ENCODE measurements at places on chromosomes 1 and 21.

DNA sequence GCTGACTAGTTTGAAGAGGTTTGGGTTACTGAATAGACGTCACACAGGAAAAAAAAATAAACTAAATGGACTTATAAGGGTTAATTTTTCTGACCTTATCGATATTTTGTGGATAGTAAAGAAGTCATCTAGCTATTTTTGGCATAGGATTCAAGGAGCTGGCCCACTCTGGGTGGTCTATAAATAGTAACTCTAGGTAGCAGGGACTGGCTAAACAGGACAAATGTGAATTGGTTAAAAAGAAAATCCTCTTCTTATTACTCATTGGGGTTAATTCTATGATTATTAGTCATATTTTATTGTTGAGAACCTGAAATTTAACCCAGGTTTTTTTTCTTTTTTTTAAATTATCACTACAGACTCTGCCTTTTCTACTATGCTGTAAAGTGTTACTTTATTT lies 61.7 kb downstream of the ATF6 start:
- H3K27me3 ChIP-seq: no peaks in the 10 kb centered on the region
- peaks cover 59% of the 10 kb centered on the region for H3K36me3 ChIP-seq
- H3K4me3 ChIP-seq: no peak overlapping the region
- H3K27ac ChIP-seq: no peak overlapping the region
- no peak for DNase-seq

DNA sequence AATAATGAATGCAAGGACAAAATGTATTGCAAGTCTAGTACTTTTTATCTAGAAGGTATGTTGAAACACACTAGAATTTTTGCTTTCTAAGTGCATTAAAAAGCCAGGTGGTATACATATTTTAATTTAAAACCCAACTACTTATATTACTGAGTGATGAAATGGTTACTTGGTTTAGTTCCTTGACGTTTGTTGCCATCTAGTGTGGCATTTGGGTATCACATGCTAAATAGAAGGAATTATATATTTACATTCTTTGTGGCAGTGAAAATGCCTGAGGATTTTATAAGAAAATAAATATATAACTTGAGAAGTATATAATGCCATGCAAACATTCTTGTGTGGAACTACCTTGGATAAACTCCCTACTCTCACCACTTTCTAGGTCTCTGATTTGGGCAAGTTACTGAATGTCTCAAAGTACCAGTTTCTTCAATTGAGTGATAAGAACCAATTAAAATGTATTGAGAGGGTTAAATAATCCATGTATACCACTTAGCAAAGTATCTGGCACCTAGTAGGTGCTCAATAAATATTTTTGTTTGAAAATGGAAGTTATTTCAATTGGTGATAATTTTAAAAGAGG lies 69.6 kb downstream of the SDCCAG8 start:
- no peak overlapping the region for H3K27ac ChIP-seq
- no peaks in the 10 kb centered on the region for H3K27me3 ChIP-seq
- H3K36me3 ChIP-seq: peaks cover under 1% of the 10 kb centered on the region
- no peak overlapping the region for H3K4me3 ChIP-seq
- H3K4me1 ChIP-seq: no peaks in the 10 kb centered on the region

DNA sequence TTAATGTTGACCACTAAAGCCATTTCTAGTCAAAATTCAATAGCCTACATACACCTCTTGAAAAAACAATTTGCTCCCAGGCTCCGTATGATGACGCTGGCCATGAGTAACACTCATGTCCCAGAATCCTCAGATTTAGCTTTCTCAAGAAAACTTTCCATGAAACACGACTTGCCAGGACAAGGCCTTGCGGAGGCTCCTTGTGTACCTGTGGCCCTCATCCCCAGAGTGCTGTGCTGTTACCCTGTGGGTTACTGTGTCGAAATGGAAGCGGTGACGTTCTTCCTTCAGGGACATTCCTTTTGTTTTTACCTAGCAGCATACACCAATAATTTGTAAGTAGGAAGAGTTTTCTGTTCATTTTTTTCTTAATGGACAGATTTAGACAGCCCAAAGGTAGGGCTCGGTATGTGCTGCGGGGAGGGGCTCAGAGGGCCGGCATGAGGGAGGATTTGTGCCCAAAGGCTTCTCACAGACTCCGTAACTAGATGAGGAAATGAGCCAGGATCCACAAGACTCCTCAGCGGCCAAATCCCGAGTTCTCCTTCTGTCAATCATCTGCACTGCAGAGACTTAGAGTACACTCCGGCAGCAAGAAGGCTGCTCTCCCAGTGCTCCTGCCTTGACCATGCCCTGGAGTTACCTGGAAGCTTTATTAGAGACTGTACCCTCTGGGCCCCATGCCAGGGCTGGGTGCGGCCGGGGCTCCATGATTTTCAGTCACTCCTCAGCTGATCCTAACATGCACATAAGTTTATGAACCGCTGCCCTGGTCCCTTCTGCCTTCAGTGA lies 17.8 kb downstream of the GNG12 start:
- peaks cover 12% of the 10 kb centered on the region for H3K27me3 ChIP-seq
- H3K4me1 ChIP-seq: no peaks in the 10 kb centered on the region
- H3K4me3 ChIP-seq: no peak overlapping the region
- DNase-seq: no peak

- DNase-seq: no peak
- H3K4me3 ChIP-seq: no peak overlapping the region
Measured at GRCh38 chr1:84060781-84061180, 61.8 kb upstream of the TTLL7 start.

DNA sequence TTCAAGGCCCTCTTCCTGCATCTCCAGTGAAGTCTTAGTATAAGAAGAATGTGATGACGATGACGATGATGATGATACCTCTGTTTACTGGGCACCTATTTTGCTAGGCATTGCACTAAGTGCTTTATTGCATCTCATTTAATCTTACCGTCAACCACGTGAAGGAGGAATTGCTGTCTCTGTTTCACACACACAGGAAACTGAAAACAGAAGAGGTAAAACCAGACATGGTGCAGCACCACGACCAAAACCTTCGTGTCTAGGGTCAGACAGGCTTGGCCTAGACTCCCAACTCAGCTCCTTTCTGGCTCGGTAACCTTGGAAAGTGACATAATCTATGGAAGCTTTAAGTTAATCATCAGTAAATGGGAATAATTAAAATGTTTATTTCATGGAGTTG lies 20.7 kb upstream of the KCNA2 start:
- peaks cover 42% of the 10 kb centered on the region for H3K4me1 ChIP-seq
- peaks cover 44% of the 10 kb centered on the region for H3K36me3 ChIP-seq
- peak overlapping the region; percentile 19 for H3K27ac ChIP-seq
- H3K4me3 ChIP-seq: no peak overlapping the region

DNA sequence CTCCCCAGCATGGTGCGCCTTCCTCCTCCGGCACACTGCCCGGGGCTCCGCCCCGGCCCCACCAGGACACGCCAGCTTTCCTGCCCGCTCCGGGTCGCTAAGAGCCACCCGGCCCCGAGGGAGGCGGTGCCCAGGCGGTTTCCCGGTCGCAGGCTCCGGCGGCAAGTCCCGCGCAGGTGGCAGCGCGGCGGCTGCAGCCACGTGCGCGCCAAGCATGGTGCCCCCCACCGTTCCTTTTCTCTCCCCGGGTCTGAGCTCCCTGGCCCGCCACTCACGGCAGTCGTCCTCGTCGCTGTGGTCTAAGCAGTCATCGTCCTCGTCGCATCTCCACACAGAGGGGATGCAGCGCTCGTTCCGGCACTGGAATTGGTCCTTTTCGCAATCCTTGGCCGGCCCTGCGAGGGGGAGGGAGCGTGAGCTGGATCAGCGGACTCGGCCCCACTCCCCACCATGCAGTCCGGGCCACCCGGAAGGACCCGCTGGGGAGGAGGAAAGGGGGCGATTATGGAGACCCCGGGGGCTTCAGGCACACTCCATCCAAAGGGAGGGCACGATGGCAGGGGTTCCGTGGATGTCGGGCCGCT lies 1.2 kb downstream of the LRP8 start:
- peaks cover 34% of the 10 kb centered on the region for H3K36me3 ChIP-seq
- H3K27ac ChIP-seq: peak overlapping the region; percentile 96
- DNase-seq: no peak
- peak overlapping the region; percentile 96 for H3K4me3 ChIP-seq
- H3K27me3 ChIP-seq: peaks cover 4% of the 10 kb centered on the region

DNA sequence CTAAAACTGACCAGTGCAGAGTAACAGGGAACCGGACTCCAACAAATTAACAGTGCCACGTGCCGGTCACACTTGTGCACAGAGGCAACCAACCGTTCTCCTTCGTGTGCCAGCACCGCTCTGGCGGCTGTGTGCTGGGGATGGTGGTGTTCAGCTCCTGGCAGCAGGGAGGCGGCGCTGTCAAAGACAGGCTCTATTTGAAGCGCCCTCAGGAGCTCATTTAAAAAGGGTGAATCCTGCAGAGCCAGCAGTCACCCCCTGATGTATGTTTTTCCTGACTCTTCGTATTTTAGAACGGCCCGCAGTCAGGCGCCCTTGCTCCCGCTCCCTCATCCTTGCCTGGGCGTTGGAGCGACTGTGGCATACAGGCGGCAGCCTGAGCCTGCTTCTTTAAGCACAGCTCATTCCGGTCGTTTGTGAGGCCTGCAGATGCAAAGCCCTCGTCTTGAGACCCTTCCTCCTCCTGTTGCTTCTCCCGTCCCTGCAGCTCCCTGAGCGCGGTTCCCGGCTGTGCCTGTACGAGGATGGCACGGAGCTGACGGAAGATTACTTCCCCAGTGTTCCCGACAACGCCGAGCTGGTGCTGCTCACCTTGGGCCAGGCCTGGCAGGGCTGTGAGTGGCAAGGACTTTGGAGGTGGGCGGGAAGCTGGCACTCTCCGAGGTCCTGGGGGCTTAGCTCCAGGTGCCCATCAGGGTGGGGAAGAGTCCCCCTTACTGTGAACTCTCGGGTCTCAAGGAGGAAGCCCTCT lies 1.1 kb downstream of the DFFB start:
- H3K27ac ChIP-seq: peak overlapping the region; percentile 71
- peak overlapping the region; percentile 97 for H3K4me3 ChIP-seq
- peaks cover 3% of the 10 kb centered on the region for H3K36me3 ChIP-seq
- H3K27me3 ChIP-seq: no peaks in the 10 kb centered on the region

DNA sequence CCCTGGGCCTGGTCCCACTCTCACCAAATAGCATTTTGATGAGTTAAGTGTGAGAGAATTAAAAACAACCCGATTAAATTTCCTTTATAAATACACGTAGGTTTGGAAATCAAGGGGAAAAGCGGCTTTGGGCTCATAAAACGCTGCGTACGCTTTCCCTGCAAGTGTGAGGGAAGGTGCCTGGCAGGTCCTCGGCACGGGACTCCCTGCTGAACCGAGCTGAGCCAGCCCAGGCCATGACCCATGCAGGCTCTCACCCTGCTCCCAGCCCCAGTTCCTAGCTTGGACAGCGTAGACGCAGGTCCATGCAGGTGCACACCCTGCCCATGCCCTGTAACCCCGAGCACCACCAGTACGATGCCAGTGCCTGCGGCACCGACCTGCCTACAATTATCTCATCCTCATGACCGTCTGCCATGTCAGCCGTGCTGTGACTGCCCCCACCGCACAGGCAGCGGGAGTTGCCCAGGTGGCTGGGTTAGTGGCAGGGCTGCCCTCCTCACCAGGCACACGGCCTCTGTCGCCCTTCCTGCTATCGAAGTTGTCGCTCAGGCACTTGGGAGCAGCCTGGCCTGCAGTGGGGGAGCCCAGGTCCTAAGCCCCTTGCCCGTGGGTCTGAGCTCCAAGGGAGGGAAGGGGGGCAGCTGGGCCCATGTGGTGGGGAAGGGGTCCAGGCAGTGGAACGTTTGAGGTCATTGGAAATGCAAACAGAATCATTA lies 41.0 kb upstream of the ACTRT2 start:
- no peak overlapping the region for H3K27ac ChIP-seq
- peak; percentile 16 for DNase-seq

GRCh38 chr1:32063261-32063681 lies 9.5 kb upstream of the TMEM39B start:
- peaks cover 22% of the 10 kb centered on the region for H3K4me1 ChIP-seq
- peaks cover 29% of the 10 kb centered on the region for H3K36me3 ChIP-seq
- H3K27ac ChIP-seq: peak overlapping the region; percentile 60
- H3K4me3 ChIP-seq: no peak overlapping the region

GRCh38 chr1:178877896-178878295 lies 7.0 kb upstream of the ANGPTL1 start:
- no peak overlapping the region for H3K4me3 ChIP-seq
- no peak for DNase-seq
- H3K27me3 ChIP-seq: no peaks in the 10 kb centered on the region
- no peaks in the 10 kb centered on the region for H3K4me1 ChIP-seq
- no peaks in the 10 kb centered on the region for H3K36me3 ChIP-seq
- no peak overlapping the region for H3K27ac ChIP-seq

DNA sequence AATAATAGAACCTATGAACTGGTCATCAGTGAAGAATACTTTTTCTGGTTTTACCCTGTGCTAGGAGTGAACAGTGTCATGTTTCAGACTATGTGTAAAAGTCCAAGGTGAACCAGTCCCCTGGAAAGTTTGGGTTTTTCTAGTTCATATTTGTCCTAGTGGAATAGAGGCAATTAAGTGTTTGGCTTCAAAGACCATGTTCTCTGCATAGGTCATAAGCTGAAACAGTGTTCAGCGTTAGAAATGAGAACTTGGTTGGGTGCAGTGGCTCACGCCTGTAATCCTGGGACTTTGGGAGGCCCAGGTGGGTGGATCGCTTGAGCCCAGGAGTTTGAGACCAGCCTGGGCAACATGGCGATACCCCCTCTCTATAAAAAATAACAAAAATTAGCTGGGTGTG lies 77.5 kb downstream of the UCK2 start:
- H3K27me3 ChIP-seq: no peaks in the 10 kb centered on the region
- no peak overlapping the region for H3K4me3 ChIP-seq
- peaks cover 10% of the 10 kb centered on the region for H3K36me3 ChIP-seq
- H3K27ac ChIP-seq: no peak overlapping the region

DNA sequence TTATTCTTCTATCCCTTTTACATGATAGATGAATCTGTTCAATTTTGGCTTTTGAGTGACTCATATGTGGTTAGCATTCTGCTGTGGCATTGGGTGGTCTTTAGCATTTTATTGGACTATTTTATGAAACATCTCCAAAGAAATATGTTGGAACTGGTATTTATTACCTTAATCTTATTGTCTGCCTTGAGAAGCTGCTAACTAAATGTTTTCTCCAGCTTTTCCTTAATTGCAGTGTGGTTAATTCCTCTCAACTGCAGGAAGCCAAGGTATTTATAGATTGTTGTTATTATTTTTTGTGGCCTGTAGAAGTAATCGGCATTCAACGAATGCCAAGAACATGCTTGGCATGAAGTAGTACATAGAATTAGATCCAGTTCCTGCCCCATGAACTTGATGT lies 64.1 kb downstream of the NOS1AP start:
- no peak overlapping the region for H3K4me3 ChIP-seq
- peaks cover 15% of the 10 kb centered on the region for H3K27me3 ChIP-seq
- H3K4me1 ChIP-seq: no peaks in the 10 kb centered on the region
- no peak overlapping the region for H3K27ac ChIP-seq
- no peaks in the 10 kb centered on the region for H3K36me3 ChIP-seq

- no peaks in the 10 kb centered on the region for H3K27me3 ChIP-seq
- no peak for DNase-seq
- H3K36me3 ChIP-seq: no peaks in the 10 kb centered on the region
- H3K4me3 ChIP-seq: no peak overlapping the region
- no peak overlapping the region for H3K27ac ChIP-seq
- H3K4me1 ChIP-seq: no peaks in the 10 kb centered on the region
Measured at GRCh38 chr1:80170811-80171485, 1164.4 kb upstream of the ADGRL4 start.
